ENCODE measurements at places on chromosomes 13 and 19. TPM values are rescaled to one million over a fixed set of nuclear protein-coding genes. Genes with fewer than 3 reads are reported as not detected.

DNA sequence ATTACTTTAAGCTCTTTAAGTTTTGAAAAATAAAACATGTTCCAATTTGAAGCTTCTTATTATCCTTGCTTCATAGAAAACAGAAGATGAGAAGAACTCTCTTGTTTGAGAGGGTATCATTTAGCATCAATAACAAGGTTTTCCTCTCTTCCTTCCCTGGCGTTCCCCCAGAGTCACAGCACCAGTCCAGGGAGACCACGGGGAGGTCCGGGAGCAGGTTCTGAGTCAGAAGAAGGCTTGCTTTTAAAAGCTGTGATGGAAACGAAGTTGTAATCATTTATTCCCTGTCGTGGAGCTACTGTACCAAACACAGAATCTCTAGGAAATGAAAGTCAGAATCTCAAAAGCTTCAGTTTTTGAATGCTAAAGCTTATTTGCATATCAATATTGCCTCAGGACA lies 174.0 kb upstream of the LSM14A start:
- no peak for DNase-seq

FBXW9 gene
- total RNA-seq = 11.9 TPM

- no peak for DNase-seq
Observed at GRCh38 chr13:73177017-73177416, 118.2 kb downstream of the KLF5 start.

CEACAM8 gene
- not detected for total RNA-seq

CGB2 gene
- total RNA-seq = not detected

DNA sequence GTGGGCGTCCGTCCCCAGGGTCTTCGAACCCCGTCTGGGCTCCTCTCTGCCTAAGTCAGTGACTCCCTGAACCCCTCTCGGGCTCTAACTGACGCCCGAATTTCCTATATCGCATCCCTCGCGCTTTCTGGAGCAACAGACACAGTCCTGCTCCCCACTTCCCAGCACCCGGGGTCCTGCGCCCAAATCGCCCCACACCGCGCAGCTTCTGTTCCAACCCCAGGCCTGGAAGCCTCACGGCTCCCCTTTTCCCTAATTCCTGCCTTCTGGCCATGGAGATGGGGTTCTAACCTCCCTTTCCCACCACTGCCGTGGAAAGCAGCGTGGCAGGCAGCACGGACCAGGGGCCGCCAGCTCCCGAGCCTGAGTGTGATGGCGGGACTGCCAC lies 1.6 kb upstream of the GRTP1 start:
- no peak for DNase-seq

DNA sequence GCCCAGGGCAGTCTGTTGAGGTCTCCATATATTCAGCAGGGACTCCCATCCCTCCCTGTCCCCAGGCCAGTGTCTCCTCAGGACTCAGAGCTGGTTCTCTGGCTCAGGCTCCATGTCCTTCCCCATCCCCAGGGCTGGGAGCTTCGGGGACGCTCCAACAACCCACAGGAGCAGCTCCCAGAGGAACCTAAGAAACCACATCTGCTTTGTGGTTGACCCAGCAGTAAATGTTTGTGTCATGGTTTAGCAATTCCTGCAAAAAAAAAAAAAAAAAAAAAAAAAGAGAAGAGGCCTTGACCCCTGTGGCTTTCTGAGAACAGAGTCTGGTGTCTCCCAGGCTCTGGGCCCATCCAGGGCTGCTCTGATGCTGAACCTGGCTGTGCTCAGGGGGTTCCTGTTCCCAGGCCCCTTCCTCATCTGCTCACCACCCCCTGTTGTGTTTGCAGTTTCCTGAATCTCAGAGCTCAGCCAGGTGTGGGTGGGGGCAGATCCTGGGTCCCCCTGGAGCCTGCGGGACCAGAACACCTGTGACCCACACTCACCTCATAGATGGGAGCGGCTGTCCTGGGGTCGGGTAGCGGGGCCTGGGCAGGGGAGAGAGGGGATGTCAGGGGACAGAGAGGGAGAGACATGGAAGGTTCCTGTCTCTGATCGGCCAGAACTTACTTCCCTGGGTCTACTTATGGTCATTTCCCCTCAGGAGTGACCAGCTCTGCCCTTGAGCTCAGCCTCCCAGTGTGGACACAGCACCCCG lies 25.2 kb upstream of the CEACAM1 start:
- DNase-seq = peak; percentile 71

- no peak for DNase-seq
Observed at GRCh38 chr19:41895745-41896580, 13.0 kb downstream of the ARHGEF1 start.

COX7A1 gene
- not detected for total RNA-seq

DNA sequence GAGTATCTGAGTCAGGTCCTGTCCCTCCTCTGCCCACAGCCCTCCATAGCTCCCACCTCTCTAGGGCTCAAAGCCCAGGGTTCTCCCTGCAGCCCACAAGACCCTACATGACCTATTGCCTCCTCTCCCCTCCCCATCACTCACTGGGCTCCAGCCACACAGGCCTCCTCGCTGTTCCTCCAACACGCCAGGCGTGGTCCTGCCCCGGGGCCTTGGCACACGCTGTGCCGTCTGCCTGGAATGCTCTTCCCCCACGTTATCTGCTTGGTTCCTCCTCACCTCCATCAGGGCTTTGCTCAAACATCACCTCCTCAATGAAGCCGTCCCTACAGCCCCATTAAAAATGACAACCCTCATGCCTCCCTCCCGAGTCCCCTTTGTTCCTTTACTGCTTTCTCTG lies 21.1 kb downstream of the PTPRS start:
- no peak for DNase-seq

DNA sequence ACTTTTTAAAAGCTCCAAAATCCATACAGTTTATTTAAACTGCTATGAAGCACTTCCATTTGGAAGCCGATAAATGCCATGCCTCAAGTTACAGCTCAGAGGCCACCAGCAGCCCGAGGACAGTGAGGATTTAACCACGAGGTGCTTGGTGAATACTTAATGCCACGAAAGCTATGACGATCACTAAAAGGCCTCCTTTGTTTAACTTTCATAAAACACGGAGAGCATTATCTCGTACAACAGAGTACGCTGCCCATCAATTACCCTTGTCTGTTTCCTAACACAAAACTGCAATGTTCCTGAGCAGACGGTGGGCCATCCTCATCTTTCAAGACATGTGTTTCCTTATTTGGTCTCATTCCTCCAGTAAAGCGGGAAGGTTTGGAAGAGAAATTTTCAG lies 58.4 kb downstream of the PEPD start:
- no peak for DNase-seq

ZNF320 gene
- 12.6 TPM for total RNA-seq

GRCh38 chr13:40026174-40026585 lies 370.7 kb downstream of the COG6 start:
- no peak for DNase-seq

DNA sequence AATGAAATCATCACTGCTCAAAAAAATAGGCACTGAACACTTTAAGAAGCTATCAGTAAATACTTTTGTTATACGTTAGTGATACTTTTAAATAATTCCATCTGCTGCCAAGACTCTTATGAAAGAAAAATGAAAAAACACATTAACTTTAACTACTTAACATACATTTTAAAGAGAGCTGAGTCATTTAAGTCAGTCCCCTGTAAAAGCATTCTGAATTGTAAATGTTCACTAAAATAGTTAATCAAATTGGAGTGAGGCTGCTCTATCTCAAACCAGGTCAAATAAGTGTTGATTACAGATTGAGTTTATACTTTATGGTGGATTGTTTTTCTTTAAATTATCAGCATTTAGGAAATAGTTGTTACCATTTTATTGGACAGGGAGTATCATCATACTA lies 274.2 kb downstream of the MYO16 start:
- DNase-seq = no peak

GRCh38 chr19:43723588-43723987 lies 7.7 kb downstream of the IRGC start:
- DNase-seq = no peak

DNA sequence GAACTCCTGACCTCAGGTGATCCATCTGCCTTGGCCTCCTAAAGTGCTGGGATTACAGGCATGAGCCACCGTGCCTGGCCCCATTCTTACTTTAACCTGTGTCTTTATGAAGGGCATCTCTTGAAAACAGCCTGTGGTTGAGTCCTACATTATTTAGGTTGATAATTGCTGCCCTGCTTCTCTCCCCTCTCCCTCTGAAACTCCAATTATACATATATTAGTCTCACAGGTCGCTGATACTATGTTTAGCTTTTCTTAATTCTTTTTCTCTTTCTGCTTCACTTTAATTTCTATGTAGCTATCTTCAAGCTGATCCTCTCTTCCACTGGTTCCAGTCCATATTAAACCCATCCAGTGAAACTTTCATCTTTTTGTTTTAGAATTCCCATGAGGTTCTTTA lies 75.1 kb downstream of the SLC6A16 start:
- no peak for DNase-seq

DNA sequence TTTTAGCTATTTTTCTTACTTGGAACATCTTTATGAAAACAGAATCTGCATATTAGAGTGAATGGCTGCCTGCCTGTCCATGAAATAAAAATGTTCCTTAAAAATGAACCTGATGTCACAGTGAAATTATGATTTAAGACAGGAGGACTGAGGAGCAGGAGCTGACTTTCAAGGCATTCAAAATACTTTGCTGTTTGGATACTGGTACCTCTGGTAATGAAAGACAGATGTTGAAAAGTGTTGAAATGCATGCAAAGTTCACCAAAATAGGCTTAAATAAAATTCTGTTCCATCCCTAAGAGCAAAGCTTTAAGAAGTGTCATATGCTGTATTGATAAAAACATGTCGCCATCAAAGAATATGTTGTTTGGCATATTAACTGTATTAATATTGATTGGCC lies 1.7 kb downstream of the ARHGEF7 start:
- DNase-seq = no peak

BRME1 gene
- total RNA-seq = 1.0 TPM

TBXA2R gene
- total RNA-seq = 0.16 TPM

GRCh38 chr19:45075301-45076028 lies 813 bp downstream of the ZNF296 start:
- peak; percentile 35 for DNase-seq

GRCh38 chr13:60611523-60611922 lies 214.5 kb downstream of the TDRD3 start:
- no peak for DNase-seq

UNC13A gene
- total RNA-seq = 0.03 TPM

FGF9 gene
- total RNA-seq = 2.4 TPM

DNA sequence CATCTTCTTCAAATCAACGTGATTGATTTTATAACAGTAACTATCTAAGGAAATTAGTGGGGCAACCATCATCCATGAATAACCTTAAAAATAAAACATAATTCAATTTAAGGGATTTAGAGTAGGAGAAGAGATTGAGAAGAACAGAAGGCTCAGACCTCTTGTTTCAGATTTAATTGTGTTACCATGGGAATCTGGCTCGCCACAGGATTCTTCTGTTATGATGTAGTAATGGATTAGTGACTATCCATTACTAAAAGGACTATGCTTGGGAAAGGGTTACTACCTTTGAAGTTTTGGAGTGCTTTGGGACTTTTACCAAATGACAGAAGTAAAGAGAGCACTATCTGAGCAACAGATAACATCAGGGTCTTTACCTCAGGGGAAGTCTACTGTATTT lies 13.2 kb downstream of the FREM2 start:
- no peak for DNase-seq

- no peak for DNase-seq
Observed at GRCh38 chr13:72120632-72121031, 253.6 kb upstream of the DACH1 start.

IER2 gene
- 20.8 TPM for total RNA-seq

GRCh38 chr13:69524459-69525150 lies 583.0 kb upstream of the ATXN8OS start:
- no peak for DNase-seq

DNA sequence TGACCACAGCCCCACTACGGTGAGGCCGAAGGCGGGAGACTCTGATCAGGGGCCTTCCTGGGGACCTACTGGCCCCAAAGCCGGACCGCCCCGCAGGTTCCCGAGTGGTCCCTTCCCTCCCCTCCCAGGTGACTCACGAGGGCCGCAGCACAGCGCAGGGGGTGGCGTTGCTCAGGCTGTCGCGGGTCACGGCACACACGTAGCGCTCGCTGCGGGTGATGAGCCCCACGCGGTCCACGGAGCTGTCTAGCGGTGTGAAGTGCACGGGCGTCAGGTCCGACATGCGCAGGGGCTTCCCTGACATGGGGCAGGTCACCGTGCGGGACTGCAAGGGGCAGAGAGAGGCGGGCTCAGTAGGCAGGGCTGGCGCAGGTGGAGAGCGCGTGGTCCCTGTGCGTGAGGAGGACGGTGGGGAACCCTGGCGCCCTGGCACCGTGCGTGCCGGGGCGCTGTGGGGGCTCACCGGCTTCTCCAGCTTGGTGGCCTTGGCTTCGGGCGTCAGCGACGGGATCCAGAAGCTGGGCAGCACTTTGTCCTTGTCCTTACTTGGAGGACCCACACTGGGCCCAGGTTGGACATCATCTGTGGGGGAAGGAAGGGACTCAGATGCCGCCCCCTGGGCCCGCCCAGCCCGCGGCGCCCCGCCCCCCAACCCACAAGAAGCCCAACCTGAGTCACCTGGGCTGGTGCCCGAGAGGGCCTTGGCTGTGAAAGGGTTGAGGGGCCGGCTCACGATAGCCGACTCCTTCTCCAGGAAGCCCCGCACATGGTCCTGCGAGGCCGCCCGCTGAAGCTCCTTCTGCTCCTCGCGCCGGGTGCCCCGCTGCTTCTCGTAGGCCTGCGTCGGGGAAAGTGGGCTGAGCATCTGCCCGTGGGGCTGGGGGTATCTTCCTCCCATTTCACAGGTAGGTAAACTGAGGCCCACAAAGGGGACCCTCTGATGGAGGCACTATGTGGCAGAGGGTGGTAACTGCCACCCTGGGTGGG lies 23.7 kb downstream of the NOSIP start:
- DNase-seq = no peak

DNA sequence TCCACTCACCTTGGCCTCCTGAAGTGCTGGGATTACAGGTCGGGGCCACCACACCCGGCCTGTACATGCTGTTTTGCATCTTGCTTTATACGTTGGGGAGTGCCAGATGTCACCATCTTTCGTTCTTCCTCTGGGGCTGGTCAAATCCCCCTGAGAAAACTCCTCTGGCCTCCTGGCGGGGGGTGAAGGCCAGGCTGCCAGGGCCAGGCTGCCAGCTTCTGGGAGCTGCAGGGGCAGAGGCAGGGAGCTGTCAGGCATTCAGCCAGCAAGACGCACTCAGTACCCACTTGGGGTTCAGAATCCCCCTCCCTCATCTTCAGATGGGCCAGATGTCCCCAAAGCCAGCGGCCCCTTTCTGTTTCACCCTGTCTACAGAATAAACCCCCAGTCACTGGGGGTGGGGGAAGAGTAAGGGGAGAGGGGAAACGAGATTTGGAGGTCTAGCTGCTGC lies 16.1 kb downstream of the ZSWIM9 start:
- DNase-seq = no peak

- DNase-seq = no peak
Observed at GRCh38 chr13:46202188-46202795, 9.4 kb upstream of the LRRC63 start.

- DNase-seq = no peak
Observed at GRCh38 chr19:46492841-46493235, 2.8 kb downstream of the PNMA8B start.

GRCh38 chr19:46529622-46530451 lies 34.2 kb upstream of the PNMA8B start:
- DNase-seq = peak; percentile 73

DNA sequence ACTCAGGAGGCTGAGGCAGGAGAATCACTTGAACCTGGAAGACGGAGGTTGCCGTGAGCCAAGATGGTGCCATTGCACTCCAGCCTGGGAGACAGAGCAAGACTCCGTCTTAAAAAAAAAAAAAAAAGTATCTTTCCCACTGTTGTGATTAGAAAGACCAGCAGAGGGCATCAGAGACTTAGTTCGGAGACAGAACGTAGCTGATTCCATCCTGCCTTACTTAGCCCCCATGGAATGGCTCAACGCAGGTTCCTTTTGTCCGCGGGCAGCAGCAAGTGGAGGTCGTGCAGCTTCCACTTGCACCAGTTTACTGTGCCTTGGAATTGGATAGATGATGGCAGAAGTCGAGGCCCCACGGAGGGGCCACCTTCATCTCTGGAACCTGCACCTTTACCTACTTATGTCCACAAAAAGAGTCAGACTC lies 8.1 kb downstream of the TIMM29 start:
- peak; percentile 81 for DNase-seq

All from myocyte (in vitro differentiated cells).